ENCODE measurements at places on chromosomes 7 and 10.

DNA sequence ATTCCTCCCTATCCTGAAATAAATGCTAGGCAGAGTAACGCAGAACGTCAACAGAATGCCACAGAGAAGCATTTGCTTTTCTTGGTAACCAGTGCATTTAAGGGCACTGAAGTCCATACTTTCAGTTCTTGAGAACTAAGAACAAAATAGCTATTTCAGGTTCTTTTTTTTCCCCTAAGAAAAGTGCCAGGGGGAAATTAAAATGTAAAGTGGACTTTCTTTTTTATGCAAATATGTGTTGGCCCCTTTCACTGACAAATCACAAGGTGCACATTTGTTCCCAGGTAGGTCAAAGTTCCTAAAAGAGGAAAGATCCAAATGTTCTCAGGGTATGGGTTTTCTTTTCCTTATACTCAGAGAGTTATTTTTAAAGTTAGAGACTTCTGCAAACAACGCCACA is 151.5 kb downstream of the HPSE2 start:
- no peak for DNase-seq

DNA sequence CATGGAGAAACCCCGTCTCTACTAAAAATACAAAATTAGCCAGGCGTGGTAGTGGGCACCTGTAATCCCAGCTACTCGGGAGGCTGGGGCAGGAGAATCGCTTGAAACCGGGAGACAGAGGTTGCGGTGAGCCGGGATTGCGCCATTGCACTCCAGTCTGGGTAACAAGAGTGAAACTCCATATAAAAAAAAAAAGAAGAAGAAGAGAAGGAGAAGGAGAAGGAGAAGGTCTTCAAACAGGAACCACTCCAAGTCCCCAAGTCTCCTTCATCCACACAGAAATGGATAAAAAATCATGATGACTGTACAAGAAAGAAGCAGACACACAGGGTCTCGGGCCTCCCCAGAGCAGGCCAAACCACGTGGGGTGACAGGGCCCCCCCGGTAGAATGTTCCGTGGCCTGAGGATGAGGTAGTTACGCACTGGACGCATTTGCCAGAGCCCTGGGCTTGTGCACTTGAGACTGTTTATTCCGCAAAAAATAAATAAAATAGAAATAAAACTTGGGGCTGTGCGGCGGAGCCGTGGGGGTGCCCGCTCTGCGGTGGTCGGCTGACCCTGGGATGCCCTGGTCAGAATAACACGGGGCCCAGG is 15.8 kb downstream of the VENTX start:
- no peak for DNase-seq

DNA sequence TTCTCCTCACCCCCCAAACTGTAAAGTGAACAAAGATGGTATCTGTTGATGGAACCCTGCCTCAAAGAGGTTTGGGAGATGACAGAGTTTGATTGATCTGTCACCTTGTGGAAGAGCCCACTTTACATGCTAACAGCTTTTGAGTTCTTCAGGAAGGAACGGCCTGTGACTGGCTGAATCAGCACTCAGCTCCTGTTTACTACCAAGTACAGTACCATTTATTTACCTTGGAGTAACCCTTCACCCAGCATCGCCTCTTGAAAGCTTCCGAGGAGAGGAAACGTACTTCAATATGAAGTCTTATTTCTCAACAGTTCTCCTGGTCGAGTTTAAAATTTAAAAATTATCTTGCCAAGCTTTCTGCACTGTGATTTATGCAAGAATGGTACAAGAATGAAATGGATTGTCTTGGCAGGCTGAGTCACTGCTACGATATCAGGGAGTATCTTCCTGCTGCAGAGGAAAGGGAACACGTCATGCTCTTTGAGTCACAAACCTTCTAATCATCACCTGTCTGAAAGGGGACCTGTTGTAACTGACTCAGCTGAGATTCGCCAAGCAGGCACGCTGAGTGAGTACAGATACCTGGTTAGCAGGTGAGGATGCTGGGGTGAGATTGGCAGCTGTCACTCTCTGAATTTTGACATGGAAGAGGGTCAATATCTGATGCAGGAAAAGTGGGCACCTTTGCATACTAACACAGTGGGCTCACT is 30.1 kb downstream of the KLF6 start:
- DNase-seq, result no peak

DNA sequence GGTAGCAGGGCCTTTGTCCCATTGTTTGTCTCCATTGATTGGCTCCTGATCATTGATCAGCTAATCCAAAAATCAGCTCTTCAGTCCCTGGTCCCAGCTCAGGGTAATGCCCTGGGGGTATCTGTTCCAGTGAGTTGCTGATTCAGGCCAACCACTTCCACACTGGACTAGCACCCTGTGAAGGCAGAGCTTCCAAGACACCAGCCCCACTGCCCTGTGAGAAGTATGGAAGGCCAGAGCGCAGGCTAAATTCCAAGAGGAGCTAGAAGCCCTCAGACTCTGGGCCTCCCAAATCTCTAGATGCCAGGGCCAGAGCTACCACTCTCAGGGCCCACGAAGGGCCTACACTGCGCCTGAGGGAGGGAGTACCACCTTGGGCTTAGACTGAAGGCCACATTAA is 10.4 kb downstream of the TMEM72 start:
- no peak for DNase-seq

GRCh38 chr7:132574223-132574622 is 2.0 kb downstream of the PLXNA4 start:
- no peak for DNase-seq

DNA sequence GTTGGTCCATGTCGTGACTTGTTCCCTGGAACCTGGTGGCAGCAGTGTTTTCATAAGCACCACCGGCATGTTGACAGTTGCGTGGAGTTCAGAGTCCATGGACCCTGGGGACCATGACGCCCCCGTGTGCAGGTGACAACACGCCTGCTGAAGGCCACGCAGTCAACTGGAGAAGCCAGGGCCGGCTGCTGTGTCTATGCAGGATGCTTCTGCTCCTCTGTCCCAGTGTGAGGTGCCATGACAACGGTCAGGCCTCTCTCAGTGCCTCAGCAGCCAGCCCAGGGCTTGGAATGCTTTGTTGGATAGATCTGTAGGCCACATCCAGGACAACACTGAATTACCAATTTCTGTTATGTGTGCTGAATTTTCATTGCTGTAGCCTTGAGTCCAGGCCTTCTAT is 10.7 kb upstream of the VIPR2 start:
- DNase-seq, result no peak

DNA sequence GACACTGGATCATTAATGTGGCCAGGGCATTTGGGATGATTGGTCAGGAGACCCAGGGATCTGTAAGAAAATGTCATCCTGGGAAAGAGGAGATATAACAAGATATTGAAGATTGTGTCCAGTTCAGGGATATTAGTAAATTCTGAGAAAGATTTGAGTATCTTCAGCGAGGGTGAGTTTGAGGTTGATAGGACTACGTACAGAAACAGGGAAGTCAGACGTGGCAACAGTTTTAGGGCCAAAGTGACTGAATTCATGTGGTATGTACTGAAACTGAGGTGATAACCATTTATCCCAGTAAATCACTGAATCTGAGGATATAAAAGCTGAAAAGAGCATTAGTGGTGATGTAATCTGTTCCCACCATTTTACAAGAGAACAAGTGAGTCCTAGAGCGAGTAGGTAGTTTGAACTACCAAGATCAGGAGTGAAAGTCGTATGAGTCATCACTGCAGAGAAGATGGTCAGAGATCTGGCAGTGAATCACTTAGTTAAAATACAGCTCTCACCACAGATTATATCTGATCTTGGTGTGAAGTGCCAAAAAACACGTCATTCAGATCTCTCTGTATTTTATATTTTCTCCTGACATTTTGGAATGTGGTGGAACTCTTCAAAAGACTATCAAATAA is 220.5 kb downstream of the CDK14 start:
- DNase-seq, result no peak

DNA sequence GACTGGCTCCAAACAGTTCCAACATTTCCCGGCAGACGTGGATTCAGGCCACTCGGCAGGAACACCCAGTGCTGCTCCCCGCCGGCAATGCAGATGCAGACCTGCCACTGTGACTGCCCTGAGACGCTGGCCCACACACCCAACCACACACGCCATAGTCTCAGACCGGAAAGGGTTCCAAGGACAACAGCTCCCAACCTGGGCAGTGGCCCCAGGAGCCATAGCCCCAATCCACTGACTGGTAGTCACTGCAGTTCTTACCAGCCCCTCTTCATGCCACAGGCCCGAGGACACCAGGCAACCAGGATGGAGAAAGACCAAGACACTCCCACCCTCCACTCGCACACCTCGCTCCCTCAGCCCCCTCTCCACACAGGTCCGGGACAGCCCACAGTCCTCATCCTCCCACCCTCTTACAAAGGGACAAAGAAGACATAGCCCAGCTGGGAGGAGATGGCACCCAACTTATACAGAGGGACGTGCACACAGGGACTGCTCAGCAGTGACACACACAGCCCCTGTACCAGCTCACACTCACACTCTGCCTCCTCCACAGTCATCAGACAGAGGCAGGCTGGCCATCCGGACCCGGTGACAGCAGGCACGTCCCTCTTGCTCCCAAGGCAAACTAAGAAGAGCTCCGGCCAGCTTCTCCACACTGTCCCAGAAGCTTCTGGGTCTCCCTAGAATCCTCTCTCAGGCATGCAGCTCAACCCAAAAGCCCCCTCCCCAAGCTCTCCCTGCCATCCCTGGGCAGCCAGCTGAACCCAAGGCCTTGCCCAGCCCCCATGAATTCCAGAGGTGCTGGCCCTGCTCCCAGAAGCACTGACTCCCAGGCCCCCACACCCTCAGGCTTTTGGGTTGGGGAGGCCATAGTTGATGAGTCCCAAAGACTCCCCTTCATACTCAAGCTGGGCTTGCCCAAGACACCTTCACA is 24.8 kb downstream of the KCNH2 start:
- no peak for DNase-seq

DNA sequence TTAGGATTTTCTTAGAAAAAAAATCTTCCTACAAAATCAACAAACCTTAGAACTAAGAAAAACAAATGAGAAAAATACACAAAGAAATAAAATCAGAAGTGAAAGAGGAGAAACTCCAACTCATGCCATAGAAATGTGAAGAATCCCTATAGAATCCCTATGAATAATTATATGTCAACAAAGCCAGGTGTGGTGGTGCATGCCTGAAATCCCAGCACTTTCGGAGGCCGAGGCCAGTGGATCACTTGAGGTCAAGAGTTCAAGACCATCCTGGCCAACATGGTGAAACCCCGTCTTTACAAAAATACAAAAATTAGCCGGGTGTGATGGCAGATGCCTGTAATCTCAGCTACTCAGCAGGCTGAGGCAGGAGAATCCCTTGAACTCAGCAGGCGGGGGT is 27.1 kb downstream of the ACSM6 start:
- peak; percentile 62 for DNase-seq

- DNase-seq, result no peak
Observed at GRCh38 chr10:85850736-85851135, 515.9 kb downstream of the GRID1 start.

GRCh38 chr7:2195400-2196246 is 37.1 kb downstream of the MAD1L1 start:
- no peak for DNase-seq

DNA sequence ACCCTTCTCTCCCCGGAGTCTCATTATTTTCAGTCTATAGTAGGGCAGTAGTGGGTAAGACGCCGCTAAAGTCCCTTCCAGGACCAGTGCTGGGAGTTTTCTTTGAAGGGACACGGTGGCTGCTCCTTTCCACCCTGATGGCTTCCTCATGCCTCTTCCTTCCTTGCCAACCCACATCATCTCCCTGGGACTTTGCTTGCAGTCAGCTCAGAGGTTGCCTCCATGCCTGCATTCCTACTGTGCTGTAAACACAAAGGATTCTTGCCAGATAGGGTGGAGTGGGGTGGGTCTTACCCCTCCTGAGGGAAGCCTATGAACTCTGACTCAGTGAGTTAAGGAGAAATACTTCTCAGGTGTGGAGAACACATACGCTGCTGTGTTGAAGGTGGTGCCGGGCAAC is 59.9 kb upstream of the IGFBP3 start:
- no peak for DNase-seq

DNA sequence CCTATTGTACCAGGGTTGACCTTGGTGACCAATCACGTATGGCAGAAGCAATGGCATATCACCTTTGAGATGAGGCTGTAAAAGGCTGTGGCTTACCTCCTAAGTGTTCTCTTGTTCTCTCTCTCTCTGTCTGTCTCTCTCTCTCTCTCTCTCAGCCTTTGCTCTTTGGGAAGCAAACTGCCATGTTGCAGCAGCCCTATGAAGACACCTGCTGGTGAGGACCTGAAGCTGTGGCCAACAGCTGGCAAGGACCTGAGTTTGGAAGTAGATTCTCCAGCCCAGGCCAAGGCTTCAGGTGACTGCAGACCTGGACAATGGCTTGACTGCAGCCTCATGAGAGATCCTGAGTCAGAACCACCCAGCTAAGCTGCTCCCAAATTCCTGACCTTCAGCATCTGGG is 161.4 kb downstream of the GPAM start:
- no peak for DNase-seq

GRCh38 chr7:113142385-113143119 is 24.2 kb upstream of the SMIM30 start:
- no peak for DNase-seq

GRCh38 chr7:41028580-41028979 is 674.3 kb downstream of the INHBA start:
- no peak for DNase-seq

GRCh38 chr10:1280466-1281404 is 224.6 kb downstream of the WDR37 start:
- no peak for DNase-seq

DNA sequence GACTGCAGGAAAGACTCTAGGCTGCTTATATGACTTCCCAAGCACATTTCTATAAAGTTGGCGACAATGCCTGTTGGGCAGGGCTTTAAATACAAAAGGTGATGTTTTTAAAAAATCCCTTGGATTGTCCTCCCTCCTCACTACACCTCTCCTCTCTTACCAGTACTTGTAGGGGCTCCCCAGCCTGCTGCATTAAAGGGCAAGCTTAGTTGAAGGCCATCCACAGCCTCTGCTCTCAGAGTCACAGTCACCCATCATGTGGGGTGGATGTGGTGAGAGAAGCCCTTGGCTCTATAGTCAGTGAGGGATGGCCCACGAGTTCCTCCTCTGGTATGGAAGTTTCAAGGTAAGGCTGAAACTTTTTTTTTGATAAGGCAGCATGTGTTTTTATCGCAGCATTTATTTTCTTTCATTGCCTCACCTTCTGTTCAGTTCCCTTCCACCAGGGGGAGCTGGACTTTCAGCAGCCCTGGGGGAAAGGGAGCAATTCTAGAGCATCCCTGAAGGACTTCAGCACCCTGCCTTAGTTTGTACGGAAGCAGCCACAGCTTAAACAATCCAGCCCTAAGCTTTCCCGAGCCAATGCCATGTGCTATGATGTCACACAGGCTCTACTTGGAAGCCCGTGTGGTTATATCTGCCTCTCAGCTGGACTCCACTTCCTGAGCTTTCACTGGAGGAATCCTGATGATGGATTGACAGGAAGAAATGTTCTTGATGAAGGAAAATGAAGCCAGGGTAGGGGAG is 131.9 kb downstream of the CALCR start:
- peak; percentile 63 for DNase-seq

- DNase-seq, result no peak
Observed at GRCh38 chr7:105028004-105028403, 14.0 kb downstream of the KMT2E start.

GRCh38 chr10:94490789-94491039 is 54.9 kb upstream of the HELLS start:
- DNase-seq, result no peak

All from WTC11 (cell line).